ENCODE measurements at places on chromosomes 3 and 15.

GRCh38 chr3:56775838-56776555 lies 25.8 kb downstream of the ARHGEF3 start:
- DNase-seq, result no peak

GRCh38 chr3:124587053-124587408 lies 143.2 kb upstream of the UMPS start:
- no peak for DNase-seq

- DNase-seq, result no peak
Observed at GRCh38 chr3:133838296-133838789, 32.7 kb downstream of the SRPRB start.

DNA sequence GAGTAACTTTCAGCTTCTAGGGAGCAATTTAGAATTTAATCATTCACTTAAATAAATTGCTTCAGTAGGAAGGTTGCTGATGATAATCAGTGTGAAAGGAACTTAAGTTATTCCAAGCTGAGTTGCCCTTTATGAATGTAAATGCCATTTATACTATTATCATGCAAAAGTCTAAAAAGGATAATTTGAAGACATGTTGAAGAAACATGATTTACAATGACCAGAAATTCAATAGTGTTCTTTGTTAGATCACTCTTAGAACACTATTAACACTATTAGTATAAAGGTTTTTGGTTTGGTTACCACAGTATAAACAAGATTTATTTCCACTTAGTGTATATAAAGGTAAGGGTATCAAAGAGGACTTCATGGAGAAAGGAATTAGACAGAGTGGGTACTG lies 1.6 kb downstream of the OR4F6 start:
- DNase-seq, result no peak

DNA sequence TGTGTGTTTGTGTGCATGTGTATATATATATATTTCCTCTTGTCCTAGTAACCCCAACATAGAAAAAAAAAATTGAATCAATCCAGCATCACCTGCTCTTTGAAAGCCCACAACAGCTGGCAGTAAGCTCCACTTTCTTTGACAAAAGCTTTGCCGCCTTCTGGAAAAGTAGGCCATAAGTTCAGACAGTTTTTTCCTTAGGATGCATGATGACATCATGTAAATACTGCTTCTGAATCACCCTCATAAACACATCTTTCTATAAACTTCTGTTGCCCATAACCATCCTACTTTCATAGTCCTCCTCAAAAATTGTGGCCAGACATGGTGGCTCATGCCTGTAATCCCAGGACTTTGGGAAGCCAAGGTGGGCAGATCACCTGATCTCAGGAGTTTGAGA lies 67.4 kb downstream of the CSNK1G1 start:
- no peak for DNase-seq

DNA sequence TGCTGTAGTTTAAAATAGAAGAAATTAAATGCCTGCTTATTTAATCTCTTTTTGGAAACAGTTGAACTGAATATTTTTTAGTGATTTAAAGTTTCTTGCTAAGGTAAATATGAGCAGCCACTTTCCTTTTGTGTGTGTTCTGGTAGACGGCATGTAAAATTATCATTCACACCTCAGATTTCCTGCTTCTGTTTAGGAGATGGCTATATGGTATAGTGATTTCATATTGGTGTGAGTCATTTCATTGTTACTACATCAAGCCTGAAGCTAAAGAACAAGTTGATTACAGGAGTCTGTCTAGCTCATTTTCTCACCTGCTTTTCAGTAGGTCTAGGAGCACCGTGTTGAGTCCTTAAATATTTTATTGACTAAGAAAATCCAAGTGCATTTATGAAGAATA lies 2.2 kb downstream of the LRCH3 start:
- no peak for DNase-seq

DNA sequence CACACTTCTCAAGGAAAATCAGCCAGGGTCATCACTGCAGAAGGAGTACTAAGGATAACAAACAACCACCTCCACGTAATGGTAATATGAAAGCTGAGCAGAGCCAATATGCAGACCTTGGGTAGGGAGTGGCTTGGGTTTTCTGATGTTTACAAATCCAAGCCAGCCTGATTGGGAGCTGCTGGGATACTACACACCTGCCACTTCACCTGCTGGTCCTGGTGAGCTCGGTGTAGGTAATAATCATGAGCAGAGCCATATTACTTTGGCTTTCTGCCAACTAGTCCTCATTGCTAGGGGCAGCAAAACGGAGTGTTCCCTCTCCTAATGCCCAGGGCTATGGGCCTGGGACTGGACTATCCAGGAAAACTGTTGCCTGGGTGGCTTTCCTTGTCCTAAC lies 433.5 kb upstream of the PPP2R3A start:
- DNase-seq, result no peak

DNA sequence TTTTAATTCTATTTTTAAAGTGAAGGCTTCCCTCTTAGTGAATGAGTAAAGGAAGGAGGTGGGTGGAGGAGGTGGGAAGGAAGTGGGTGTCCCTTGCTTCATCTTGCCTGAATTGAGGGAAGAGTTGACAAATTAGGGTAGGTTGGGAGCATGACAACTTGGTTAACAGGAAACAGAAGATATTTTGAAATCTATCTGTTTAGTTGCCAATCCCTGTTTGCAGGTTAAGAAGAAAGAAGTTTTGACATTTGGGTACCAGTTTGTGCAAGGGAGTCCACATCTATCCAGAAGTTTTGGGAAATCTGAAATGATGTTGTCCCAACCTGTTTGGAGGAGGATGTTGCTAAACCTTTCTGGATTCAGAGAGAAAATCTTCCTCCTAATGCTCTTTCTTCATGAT lies 204.1 kb upstream of the SUCLG2 start:
- no peak for DNase-seq

- DNase-seq, result no peak
Observed at GRCh38 chr3:166064476-166064875, 227.3 kb upstream of the BCHE start.

DNA sequence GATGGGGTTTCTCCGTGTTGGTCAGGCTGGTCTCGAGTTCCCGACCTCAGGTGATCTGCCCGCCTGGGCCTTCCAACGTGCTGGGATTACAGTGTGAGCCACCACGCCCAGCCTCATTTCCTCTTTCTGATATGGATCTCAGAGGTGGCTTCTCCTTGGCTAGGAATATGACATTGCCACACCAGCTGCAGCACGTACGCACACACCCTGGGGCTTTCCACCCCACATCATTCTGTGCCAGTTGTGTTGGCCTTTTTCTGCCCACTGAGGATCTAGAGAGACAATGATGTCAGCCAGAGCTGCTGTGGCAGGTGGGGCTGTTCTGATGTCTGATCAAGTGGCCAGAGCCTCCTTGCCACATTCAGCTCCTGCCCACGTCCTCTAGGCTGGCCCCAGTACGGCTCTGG lies 29.0 kb downstream of the TMEM45A start:
- no peak for DNase-seq

- DNase-seq, result no peak
Observed at GRCh38 chr3:137477614-137478013, 286.5 kb upstream of the SOX14 start.

- DNase-seq, result no peak
Observed at GRCh38 chr15:78203346-78204225, 30.8 kb downstream of the ACSBG1 start.

DNA sequence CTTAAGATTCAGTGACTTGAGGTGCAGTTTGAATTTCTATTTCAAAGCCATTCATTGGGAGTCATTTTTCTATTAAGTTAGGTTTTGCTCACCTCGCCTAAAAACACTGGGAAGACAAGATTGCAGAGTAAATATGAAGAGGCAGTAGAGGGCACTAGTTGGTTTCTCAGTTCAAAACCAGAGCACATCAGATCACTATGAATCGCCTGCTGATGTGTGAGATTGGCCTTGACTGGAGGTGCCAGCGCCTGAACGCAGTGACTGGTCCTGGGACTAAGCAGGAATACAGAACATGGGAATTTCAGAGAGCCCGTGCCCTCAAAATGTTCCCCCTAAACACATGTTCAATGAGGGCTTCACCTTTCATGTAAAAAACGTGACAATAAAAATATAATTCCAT lies 229.0 kb downstream of the ITPR1 start:
- DNase-seq, result no peak

GRCh38 chr3:77081240-77081661 lies 41.4 kb downstream of the ROBO2 start:
- DNase-seq, result no peak

GRCh38 chr3:59374818-59375211 lies 325.0 kb upstream of the CFAP20DC start:
- DNase-seq, result no peak

All from effector memory CD4-positive, alpha-beta T cell (primary cell).